ENCODE measurements at places on chromosomes 7 and 10. TPM values are rescaled to one million over a fixed set of nuclear protein-coding genes. Genes with fewer than 3 reads are reported as not detected.

KDM7A gene
- total RNA-seq, result 39.8 TPM

C10orf67 gene
- not detected for total RNA-seq

FGF8 gene
- total RNA-seq, result not detected

CNTNAP2 gene
- total RNA-seq, result not detected

CALY gene
- not detected for total RNA-seq

COL13A1 gene
- 0.17 TPM for total RNA-seq

KIAA1217 gene
- total RNA-seq, result 34.1 TPM

AP4M1 gene
- total RNA-seq, result 25.6 TPM

All from subcutaneous adipose tissue (tissue), 4 donors.